ENCODE measurements at places on chromosomes 4 and X.

DNA sequence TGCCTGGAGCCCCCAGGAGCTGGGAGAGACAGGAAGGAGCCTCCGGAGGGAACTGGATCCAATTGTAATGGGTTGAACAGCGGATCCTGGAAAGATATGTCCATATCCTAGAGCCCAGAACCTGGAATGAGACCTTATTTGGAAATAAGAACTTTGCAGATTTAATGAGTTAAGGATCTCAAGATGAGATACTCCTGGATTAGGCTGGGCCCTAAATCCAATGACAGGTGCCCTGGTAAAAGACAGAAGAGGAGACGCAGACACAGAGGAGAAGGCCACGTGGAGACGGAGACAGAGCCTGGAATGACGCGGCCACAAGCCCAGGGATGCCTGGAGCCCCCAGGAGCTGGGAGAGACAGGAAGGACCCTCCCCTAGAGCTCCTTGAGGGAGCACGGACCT lies 34.1 kb downstream of the P2RY8 start:
- DNase-seq = no peak

DNA sequence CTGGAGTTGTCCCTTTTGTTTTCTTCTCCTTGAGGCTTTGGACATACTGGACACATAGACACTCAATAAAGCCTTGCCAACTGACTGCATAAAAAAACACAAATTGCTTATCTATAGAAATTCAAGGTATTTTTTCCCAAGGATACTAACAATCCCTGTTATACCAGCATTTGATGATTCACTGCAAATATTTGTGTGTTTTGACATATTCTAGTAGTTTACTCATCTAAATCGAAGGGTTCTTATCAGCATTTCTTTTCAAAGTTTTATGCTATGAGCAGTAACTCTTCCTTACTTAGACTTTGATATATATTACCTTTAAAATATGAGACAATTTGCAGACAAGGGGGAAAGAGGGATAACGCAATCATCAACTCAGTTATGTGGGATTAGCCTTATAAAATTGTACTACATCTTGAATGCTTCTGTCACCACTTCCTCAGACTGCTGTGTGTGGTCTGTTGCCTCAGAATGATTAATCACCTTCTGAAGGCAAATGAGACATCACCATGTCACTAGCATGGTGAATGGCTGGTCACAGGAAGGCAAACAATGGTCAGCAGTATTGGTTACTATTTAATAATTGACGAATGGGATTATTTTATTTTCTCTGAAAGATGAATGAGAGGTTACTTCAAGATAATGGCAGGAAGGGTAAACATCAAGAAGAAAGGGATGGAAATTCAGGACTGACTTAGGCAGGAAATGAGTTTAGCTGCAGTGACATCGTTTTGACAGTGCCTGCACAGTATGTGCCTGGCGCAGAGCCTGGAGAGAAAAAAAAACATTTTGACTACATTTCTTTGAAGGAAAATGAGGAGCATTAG lies 544.3 kb upstream of the CNKSR2 start:
- DNase-seq = no peak

GRCh38 chr4:24704149-24704548 lies 91.2 kb upstream of the SOD3 start:
- DNase-seq = no peak

- peak; percentile 3 for DNase-seq
These were observed 1.1 kb upstream of the RAP1GDS1 start for GRCh38 chr4:98260047-98260578.

- no peak for DNase-seq
These were observed 362.3 kb downstream of the NAF1 start for GRCh38 chr4:162804351-162804924.

DNA sequence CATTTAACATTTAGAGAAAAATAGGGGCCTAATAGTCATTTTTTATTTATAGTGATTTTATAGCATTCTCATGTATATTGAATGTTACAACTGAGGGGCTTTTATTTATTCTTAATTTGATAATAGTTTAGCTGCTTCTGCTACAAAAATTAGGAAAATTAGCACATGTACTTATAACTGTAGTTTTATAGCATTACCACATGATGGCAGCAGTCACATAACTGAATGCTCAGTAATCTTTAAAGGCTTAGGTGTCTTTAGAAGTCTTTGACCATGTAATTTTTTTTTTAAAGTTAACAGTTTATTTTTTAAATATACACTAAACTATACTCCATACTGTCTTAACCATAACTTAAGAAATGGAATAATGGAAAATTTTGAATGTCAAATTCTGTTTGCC lies 136.6 kb downstream of the STAG2 start:
- no peak for DNase-seq

DNA sequence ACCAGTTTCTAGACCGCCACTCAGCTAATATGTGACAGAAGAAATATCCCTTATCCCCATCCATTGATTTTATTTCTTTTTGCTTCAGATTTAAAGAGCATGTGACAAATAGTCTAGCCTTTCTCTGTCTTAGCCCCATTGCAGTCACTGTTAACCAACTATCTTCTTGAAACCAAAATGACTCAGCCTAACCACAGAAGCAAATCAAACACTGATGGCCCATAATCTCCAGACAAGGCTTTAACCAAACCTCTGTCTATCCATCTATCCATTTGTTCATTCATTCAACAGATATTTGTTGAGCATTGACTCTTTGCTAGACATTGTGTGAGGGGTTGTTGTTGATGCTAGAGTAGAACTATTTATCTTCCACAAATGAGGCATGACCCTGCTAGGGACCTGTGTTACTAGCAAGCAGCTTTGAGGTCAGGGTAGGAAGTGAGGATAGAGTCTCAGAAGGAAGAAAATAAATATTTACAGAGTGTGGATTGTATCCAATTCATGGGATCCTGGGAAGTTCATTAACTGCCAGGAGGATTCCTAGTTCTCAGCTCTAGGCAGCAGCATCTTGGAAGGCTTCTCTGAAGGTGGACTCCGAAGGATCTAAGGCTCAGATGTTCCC lies 22.5 kb downstream of the HNRNPH2 start:
- DNase-seq = no peak

GRCh38 chr4:57734104-57734670 lies 624.0 kb upstream of the IGFBP7 start:
- DNase-seq = no peak

GRCh38 chrX:50188859-50189600 lies 11.8 kb downstream of the AKAP4 start:
- DNase-seq = no peak

DNA sequence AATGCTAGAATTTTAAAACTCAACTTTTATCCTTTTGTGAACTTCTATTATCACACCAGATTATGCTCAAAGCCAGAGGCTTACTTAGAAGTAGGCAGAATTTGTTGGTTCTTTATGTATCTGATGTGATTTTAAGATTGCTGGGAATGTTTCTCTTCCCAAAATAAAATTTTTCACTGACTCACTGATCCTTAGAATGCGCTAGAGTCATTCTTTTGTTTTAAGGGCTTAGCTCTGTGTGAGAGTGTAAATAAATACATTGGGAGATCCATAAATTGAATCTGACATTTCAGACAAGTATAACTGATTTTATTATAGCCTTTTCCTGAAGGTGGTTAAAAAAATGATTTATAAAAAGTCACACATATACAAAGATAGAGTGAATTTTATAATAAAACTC lies 101.3 kb downstream of the LARP1B start:
- DNase-seq = no peak

GRCh38 chr4:60463857-60464502 lies 736.1 kb upstream of the ADGRL3 start:
- no peak for DNase-seq

DNA sequence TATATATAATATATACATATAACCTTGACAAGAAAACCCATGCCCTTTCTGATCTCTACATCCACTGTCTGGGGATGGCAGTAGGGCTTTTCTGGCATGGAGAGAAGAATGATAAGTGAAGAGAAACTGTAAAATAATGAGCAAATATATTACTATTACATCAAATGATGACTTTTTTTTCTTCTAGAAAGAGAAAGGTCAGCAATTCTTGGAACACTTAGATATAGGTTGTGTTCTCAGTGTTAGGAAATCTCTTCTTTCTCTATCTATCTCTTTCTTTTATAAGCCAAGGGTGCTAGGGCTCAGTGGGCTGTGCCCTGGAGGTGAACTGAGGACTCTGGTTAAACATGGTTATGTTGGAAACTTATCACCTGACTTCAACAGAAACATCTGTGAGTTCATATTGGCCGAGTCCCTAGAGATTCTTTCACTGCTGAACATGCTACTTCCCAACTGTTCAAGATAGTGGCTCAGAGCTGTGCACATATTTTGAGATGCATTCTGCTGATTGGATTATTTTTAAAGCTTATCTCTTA lies 265.1 kb downstream of the GBA3 start:
- no peak for DNase-seq

- DNase-seq = no peak
These were observed 101.2 kb downstream of the SMIM20 start for GRCh38 chr4:26015133-26015651.

DNA sequence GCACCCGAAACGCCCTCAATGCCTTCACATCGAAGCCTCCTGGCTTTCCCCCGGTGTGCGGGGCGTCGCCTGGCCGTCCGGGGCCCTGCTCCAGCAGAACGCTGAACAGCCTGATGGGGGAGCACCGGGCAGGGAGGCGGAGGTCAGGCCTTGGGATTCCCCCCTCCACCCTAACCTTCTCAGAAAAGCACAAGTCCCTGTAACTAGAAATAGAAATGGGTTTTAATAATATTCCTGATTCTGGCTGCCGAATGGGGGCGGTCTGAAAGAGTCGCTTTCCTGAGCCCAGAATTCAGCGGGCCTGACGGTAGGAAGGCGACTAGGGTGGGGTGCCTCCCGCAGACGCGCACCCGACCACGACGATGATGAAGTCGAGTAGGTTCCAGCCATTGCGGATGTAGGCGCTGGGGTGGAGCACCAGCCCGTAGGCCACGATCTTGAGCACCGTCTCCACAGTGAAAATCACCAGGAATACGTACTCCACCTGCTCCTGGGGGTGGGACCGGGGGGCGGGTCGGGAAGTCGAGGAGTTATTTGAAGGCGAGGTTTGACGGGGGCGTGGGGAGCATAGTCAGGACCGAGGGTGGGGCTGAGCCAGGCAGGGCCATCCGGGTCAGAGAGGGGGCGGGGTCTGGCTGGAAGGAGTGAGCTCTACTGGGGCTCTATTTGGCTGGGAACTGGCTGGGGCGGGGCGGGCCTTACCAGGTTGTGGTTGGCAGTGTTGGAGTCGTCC lies 2.5 kb downstream of the CACNA1F start:
- peak; percentile 4 for DNase-seq

DNA sequence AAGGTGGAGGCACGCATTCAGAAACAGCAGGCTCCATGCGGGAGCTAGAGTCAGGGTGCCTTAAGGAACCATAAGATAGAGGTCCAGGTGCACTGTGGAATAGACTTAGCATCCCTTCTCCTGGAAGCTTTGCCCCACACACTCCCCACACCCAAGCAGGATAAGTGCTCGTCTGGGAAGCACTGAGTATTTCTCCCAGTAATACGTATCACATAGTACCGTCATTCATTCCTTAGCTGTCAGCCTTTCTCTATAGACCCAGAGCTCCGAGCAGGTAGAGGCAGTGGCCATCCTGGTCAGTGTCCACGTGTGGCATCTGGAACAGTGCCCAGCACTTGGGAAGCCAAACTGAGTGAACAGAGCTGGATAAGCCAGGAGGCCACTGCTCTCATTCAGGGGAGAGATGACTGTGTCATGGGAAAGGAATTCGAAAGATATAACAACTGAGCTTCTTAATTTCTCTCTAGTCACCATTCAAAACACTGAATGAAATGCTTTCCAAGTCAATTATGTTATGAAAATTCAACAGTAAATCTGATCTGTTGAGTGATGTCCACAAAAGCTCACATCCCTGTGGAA lies 9.9 kb downstream of the APBB2 start:
- DNase-seq = no peak

DNA sequence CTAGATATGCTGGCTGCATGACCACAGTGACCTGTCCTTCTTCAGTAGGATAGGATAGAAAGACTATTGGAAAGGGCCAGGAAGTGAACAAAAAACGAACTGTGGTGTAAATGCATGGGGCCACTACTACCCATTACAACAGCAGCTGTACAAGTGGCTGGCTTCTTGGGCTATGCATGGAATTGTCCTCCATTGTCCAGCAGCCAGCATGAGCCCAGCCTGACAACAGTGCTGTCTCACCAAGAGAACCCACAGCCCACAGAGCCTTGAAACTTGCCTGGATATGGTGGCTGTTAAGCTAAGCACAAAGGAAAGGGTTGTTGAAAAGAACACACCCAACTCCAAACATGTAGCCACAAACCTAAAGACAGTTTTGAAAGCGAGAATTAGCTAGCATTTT lies 330.2 kb upstream of the F9 start:
- DNase-seq = no peak

DNA sequence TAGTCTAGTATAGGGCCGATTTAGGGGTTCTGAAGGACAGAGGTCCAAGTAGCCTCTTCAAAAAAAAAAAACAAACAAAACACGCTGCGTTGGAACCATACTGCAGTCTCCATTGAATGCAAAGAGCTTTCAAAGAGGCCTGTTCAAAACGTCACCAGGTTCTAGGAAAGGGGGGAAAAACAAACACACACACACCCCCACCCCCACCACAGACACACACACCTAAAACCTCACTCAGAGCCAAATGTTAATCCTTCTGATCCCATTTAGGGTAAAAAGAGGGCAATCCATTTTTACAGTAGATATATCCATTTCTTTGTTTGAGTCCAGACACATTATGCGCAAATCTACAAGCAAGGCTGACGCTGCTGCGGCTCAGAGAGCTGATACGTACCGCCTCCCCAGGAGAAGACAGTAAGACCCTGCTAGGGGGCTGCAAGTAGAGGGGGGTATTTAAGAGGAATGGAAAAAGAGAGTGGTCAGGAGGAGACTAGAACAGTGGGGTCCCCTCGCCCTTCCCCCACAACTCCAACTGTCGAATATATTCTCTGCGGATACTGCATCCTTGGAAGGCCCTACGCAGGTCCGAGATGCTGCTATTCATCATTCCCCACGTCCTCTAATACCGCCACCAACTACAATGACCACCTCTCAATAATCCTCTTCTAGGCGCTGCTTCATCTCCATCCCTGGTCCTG lies 1.3 kb downstream of the NKRF start:
- no peak for DNase-seq

GRCh38 chrX:43106009-43106408 lies 328.0 kb upstream of the PPP1R2C start:
- no peak for DNase-seq

GRCh38 chr4:59700651-59701050 lies 1499.5 kb upstream of the ADGRL3 start:
- DNase-seq = no peak

- no peak for DNase-seq
These were observed 47.9 kb downstream of the TMEM131L start for GRCh38 chr4:153514001-153514526.

DNA sequence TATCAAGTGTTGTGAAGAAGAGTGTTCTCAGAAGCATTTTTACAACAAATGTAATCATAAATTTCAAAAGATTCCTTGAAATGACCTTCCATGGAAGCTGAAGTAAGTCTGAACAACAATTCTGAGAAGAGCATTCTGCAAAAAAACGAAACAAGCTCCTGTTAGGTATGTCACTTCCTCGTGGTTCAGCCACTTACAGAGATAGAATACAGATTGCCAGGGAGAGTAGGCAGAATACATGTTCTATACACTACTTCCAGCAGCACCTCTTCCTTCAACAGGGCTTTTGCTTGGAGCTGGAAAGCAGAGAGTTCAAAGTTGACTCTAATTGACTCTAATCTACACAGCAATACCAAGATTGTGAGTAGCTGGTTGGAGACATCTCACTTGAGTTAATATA lies 274.5 kb downstream of the ADGRA3 start:
- DNase-seq = no peak

All from activated T-helper 1 cell treated with anti-CD3 and anti-CD28 coated beads, Interleukin-2, amount 50 U/mL, for 16 hours (primary cell).